Sigmoid colon (tissue), 7 donors: ENCODE measurements at places on chromosomes 11 and 22. TPM values are rescaled to one million over a fixed set of nuclear protein-coding genes. Genes with fewer than 3 reads are reported as not detected.

DNA sequence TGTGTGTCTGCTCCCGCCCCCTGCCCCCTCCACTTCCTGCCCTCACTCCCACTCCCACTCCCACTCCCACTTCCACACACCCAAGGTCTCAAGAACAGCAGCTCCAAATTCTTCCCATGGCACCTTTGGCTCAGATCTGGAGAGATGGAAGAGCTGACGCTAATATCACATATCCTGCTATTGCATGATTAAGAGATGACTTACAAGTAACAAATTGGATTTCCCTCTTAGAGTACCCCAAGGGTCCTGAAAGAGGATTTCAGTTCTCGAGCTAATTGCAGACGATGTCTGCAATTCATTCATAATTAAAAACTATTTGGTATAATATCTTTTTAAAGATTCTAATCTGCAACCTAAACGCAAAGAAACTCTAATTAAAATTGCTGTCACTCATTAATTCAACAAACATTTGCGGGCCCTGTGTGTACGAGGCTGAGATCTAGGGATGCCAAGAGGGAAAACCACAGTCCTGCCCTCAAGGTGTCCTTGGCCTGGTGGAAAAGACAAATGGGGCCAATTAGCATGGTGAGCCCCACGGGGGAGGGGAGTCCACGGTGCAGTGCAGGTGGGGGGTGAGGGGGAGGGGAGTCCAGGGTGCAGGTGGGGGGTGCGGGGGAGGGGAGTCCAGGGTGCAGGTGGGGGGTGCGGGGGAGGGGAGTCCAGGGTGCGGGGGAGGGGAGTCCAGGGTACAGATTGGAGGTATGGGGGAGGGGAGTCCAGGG is 50.3 kb downstream of the CELSR1 start:
- no peak for DNase-seq

GRCh38 chr11:132310390-132311375 is 940.3 kb downstream of the NTM start:
- DNase-seq, result no peak

DNA sequence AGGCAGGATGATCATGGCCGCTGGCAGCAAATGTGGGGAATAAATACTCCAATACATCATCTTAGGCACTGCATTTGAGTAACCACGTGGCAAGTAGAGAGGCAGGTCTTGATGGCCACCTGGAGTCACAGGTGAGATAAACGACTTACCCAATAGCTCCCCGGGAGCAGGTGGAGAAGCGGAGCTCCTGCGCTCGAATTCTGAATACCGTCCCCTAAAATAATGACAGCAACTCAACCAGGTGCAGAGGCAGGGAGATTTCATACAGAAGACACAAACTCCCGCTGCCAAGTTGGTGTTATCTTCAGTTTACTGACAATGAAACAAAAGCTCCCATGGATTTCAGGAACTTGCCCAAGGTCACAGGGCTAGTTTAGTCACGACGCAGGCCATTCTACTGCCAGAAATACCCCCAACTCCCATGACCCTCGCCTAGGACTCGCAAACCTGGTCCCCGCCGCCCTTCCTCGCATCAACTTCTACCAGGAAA is 437 bp downstream of the SLC43A3 start:
- no peak for DNase-seq

GRCh38 chr11:587978-588380 is 11.7 kb downstream of the PHRF1 start:
- DNase-seq, result no peak

GRCh38 chr11:122843281-122844141 is 5.2 kb downstream of the CRTAM start:
- DNase-seq, result no peak

DNA sequence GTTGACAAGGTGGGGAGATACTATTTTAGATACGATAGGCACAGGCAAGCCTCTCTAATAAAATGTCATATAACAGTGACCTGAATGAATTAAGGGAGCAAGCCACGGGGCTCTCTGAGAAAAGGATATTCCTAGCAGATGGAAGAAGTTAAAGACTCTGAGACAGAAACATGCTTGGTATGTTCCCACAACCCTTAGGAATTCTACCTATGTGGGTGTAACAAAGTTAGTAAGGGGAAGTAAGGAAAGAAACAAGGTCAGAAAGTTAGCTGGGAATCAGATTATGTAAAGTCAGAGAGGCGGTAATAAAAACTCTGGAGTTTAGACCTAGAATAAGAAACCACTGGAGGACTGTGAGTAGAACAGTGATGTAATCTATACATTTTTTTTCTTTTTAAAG is 59.7 kb upstream of the GDPD4 start:
- no peak for DNase-seq

DNA sequence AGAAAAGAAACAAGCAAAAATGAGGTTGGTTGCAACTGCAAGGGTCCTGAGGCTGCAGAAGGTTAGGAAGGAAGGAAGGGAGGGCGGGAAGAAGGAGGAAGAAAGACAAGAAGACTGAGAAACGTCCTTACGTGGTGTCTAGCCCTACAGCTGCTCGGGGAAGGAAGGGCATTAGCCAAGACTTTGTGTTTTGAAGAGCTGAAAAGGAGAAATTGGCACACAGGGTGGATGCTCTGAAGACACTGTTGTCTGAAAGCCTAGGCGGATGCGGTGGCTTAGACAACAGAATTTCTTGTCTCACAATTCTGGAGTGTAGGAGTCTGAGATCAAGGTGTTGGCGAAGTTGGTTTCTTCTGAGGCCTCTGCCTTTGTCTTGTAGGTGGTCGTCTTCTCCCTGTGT is 60.7 kb downstream of the MCM5 start:
- no peak for DNase-seq

GRCh38 chr11:32163557-32163956 is 72.7 kb downstream of the RCN1 start:
- DNase-seq, result no peak

DNA sequence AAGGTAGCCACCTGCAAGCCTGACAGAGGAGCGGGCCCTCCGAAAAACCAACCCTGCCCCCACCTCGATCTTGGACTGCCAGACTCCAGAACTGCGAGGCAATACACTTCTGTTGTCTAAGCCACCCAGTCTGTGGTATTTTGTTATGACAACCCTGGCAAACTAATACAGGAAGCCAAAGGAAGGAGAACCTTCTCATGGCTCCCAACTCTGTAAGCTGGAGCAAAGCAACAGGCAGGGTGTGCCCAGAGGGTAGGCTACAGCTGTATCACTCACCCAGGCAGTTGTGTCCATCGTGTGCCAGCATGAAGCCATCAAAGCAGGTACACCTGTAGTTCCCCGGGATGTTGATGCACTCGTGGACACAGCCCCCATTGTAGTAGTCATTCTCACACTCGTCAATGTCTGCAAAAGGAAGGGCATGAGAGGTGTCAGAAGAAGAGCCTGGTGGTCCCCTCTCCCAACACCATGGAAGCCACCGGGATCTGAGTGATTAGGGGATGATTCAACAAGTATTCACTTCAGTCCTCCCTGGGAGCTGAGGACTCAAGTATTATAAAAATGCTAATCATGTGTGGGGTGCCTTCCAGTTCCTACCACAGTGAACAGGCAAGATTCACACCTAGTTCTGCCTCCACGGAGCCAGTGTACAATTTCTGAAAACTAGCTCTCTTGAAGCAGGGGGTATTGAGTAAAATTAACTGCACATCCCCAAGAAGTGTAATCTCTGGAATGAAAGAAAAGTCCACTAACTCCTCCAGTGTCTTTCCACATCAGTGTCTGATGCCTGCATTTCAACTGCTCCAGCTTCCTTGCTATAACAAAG is 23.3 kb downstream of the SCUBE1 start:
- DNase-seq, result no peak

- DNase-seq, result peak; percentile 58
Observed at GRCh38 chr11:45659031-45659817, 6.2 kb downstream of the CHST1 start.

GRCh38 chr11:73011126-73011817 is 130.8 kb downstream of the FCHSD2 start:
- DNase-seq, result no peak

- no peak for DNase-seq
Observed at GRCh38 chr11:59289356-59290181, 69.1 kb upstream of the OR5AN1 start.

Gene TBX1
- total RNA-seq, result 3.1 TPM

Gene ABCC8
- 1.8 TPM for total RNA-seq

Gene GLYAT
- not detected for total RNA-seq

Gene GLYATL2
- not detected for total RNA-seq

Gene F2
- not detected for total RNA-seq

Gene UPB1
- not detected for total RNA-seq
